ENCODE measurements at places on chromosomes 12 and 14.

DNA sequence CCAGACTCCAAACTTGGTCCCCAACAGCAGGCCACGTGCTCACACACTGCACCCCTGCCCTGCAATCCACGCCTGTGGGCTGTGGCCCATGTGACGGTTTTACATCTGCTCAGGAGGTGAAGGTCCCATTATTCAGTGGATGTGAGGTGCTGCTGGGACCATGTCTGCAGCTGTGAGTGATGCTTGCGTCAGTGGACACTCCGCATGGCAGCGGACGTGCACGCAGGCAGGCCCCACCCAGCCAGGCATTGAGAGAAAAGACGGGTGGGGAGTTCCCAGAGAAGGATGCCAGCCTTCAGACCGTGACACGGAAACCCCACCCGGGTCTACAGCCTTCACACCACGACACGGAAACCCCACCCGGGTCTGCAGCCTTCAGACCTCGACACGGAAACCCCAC, 67.6 kb downstream of the NOC4L start:
- no peak for DNase-seq

GRCh38 chr12:4855121-4855924, 54.4 kb upstream of the KCNA1 start:
- DNase-seq: no peak

GRCh38 chr14:100965296-100965695, 61.8 kb upstream of the RTL1 start:
- DNase-seq: no peak

- DNase-seq: no peak
Observed at GRCh38 chr14:94747739-94748138, 22.2 kb downstream of the GSC start.

DNA sequence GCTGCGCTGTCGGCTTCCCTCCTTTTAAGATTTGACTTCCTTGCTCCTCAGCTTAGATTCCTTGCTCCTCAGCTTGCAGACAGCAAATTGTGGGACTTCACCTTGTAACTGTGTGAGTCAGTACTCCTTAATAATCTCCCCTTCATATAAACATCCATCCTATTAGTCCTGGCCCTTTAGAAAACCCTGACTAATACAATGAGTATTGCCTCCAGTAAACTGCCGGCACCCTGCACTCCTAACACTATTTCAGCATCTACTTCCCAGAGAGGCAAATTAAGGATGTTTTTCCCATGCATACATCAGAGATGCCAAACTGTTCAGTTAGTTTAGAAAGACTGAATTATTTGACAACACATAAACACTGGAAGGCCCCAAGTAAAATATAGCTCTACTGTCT, 611.3 kb upstream of the TMEM132C start:
- no peak for DNase-seq

- DNase-seq: no peak
Observed at GRCh38 chr12:129701631-129702101, 202.2 kb downstream of the TMEM132D start.

DNA sequence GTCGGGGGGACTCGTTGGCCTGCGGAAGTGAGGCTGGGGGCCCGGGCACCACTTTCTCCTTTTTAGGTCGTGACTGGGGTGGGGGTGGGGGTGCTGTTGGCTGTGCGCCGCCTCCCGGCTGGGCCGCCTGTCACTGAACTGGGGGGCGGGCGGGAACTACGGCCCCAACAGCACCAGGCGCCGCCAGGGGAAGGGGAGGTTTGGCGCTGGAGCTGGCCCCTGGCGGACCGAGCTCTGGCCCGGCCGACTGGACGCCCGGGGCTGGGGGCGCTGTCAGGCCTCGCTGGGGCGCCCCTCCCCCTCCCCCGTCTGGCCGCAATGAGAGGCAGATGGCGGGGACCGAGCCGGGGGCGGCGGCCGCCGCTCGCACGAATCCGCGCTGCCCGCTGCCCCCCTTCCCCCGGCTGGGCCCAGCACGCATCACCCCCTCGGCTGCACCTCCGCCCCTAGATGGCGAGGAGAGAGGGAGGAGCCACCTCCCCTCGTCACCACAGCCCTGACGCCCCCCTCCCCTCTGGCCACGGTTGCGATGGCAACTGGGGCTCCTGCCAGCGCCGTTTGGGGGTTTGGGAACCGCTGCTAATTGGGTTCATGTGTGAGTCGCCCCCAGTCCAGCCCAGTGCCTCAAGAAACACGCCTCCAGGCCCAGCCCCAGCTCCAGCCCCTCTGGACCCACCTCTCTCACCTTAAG, 723 bp downstream of the NFATC4 start:
- DNase-seq: no peak

- DNase-seq: no peak
Observed at GRCh38 chr12:93657071-93657470, 20.1 kb upstream of the CRADD start.

DNA sequence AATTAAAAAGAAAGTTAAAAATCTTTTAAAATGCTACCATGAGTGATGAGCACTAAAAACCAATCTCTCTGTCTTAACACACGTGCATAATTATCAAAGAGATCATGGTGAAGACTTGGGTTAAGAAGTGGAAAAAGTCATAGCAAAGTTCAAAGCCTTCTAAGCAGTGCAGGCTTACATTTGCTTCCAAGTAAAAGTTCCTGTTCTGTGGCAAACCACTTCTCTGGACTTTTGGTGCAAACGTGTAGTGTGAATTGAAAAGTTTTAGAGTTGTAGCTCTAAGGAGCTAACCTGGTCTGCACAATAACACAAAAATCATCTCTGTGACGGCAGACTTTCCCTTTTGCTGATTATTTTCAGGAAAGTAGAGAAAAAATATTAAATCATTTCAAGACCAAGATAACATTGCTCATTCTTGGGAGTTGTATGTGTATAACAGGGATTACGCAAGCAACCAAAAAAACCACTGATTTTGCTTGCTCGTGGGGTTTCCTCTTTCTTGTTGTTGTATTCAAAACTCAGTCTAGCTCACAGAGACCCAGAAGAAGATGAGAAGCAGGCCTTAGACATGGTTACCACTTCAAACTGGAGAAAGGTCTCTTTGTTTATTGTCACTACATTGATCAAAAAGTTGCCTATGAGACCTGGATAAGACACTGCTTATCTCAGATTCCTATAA, 2.3 kb upstream of the GLIPR1 start:
- DNase-seq: no peak

DNA sequence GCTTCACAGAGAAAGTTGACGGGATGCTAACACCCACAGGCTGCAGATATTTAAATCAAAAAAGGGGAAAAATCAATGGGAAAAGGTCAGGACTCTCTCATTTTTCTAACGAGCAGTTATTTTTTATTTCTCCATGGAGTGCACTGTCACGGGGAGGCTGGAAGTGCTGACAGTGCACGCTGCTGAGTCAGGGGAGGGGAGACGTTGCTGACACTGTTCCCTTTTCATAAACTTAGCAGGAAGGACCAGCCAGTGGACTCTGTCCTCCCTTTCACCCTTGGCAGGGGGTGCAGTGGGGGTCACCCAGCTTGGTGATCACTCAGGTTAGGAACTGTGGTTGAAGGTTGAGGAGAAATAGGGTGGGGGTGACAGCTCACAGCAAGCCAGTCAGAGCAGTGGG, 65.6 kb upstream of the FUT8 start:
- DNase-seq: no peak

- no peak for DNase-seq
Observed at GRCh38 chr14:103121121-103121845, 2.0 kb upstream of the TNFAIP2 start.

DNA sequence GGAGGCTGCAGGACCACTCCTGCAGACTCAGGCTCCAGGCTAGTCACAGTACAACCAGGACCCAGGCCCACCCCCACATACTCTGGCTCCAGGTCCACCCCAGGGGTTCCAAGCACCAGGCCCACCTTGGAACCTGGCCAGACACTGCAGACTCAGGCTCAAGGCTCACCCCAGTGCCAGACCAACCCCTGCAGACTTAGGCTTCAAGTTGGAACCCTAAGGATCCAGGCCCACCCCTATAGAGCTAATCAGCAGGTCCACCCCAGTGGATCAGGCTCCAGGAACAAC, 8.8 kb downstream of the WASHC3 start:
- DNase-seq: no peak

DNA sequence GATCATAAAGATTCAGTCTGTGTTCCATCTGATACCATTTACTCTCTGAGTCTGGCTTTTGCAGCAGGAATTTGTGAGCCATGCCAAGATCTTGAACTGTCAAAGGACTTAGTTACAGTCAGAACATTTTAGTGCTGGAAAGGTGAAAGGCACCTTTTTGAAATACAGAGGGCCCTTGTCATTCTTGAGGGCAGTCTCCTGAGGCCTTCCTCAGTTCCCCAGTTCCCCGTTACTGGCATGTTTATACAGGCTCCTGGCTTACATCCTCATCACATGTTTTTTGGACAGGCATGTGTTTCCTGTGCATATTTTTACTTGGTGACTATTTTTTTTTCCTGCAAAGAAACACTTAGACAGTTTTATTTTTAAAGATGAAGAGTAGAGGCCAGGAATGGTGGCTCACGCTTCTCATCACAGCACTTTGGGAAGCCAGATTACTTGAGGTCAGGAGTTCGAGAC, 21.0 kb downstream of the CFAP54 start:
- DNase-seq: no peak

DNA sequence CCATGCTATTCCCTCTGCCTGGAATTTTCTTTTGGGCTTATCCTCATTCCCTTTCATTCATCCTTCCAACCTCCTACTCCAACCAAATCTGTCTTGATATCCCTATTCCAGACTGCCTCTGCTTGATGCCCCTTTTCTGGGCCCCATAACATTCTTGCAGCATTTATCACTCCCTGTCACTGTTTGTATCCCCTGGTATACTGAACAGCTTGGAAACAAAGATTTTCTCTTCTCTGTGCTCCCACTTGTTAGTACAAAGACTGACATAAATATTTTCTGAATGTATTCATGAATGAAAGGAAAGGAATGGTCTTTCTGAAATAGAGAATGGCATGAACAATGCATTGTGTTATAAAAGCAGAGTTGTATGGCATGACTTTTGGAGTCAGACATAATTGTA, 7.5 kb downstream of the IRAK4 start:
- DNase-seq: no peak

- no peak for DNase-seq
Observed at GRCh38 chr12:78018171-78018910, 187.6 kb downstream of the NAV3 start.

DNA sequence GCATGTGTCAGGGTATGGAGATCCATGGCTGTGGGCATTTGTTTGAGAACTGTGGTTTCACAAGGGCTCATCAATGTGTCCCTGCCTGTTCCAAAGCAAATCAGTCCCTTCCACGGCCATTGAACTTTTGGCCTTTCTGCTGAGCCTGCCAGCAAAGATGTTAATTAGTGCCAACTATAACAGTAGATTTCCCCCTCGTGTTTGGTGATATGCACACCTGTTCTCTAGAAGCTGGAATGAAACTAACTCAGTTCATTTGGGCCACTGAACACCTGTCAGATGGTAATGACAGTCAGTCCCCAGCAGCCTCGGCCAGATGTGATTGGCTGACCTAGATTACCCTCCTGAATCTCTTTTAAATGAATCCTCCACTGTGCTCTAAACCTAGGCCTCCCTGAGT, 43.2 kb downstream of the IRAK3 start:
- DNase-seq: no peak

DNA sequence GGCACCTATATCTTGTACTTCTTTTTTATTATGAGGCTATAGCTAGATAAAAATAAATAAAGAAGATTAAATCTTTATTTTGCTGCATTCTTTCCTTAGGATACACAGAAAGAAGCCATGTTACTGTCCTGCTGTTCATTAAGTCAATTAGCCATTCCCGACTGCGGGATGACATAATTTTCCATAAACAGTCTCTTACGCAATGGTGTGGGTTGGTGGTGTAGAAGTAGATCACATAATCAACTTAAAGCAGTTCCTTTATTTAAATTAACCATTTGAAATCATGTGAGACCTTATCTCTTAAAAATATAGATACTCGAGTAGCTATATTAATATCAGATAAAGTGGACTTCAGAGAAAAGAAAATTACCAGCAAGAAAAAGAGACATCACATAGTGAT, 40.2 kb downstream of the TAOK3 start:
- DNase-seq: no peak

GRCh38 chr14:33315721-33316120, 377.0 kb downstream of the NPAS3 start:
- no peak for DNase-seq
